ENCODE measurements at places on chromosomes 2 and 18. TPM values are rescaled to one million over a fixed set of nuclear protein-coding genes. Genes with fewer than 3 reads are reported as not detected.

DNA sequence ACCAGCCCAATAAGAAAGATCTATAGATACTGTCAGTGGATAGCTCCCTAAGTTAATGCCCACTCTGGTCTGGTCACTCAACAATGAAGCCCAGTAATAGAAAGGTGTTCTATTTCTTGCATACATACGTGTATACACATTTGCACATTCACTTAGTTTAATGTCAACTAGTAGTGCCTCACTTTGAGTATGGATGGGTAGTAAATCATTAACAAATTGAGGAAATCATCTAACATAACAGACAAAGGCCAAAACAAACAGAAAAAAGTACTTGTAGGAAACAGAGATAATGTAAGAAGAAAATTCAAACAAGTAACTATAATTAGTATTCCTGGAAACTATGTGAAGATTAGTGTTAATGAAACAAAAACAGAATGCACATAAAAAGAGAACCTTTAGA lies 13.3 kb upstream of the CCDC195 start:
- DNase-seq = no peak

Gene LBX2
- total RNA-seq = not detected

- DNase-seq = no peak
Observed at GRCh38 chr2:43041173-43041591, 185.2 kb downstream of the ZFP36L2 start.

- DNase-seq = no peak
Observed at GRCh38 chr18:39622431-39622830, 2056.8 kb upstream of the CELF4 start.

DNA sequence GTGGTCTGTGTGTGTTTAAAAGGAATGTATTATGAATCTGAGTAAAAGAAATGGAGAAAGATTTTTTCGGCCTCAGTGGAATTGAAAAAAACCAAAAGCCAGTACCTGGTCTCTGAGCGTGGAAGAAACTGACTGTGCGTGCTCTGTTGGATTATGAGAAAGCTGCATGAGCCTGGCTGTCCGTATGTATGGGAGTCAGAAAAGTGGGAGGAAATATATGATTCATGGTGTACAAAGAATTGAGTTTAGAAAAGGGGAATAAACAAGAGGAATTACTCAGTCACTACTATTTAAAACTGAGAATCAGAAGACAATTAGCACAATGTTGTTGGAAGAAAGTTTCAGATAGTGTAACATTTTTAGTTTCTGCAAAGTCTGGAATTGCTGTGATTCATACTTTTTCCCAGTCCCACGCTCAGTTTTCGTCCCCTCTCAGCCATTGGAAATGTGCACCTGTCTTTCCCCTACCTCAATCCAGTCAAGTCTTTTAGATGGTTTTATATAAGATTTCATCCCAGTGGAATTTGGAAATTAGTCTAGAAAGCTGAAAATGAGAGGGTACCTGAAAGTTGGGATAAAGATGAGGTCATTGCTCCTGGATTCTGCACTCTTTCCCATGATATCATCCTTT lies 66.4 kb upstream of the CHMP1B start:
- DNase-seq = no peak

DNA sequence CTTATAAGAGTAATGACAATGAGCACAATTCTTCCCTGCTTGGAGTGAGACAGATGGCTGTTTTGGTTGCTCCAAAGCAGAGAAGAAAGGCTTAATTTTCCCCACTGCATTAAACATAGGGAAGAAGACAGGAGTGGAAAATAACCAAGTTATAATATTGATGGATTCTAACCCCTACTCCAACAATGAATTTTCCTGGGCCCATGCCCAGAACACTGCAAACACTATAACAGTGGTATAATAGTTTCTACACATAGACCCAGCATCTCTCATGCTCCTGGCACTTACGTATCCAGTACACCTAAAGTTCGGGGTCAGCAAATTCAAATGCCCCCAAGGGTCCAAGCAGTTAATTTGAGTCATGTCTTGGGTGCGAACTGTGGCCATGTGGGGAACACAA lies 613.4 kb downstream of the PLCL1 start:
- no peak for DNase-seq

- no peak for DNase-seq
Observed at GRCh38 chr2:137980459-137980858, 16.2 kb downstream of the HNMT start.

GRCh38 chr2:78994789-78995188 lies 30.7 kb upstream of the REG3G start:
- no peak for DNase-seq

GRCh38 chr18:75408554-75409506 lies 18.7 kb downstream of the SMIM21 start:
- DNase-seq = peak; percentile 60

DNA sequence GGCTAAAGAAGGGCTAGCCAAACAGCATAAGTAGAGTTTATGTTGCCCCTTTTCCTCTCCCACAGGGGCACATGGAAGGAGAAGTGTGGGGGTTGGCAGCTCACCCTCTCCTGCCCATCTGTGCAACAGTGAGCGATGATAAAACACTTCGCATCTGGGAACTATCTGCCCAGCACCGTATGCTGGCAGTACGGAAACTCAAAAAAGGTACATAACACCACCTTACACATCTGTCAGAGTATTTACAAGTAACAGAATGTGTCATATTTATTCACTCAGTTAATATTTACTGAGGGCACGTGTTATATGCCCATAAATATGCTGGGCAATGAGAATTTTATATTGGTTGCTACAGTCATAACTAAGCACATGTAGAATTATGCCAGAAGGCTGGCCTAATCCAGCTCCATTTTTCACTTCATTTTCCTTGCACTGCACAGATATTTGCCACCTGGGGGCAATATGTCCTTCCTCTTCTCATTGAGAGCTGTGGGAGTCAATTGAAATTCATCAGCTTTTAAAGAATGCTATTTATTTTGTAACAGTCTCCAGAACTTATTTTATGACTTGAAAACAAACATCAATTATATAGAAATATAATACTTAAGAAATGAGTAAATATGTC lies 150.6 kb downstream of the RTN4 start:
- DNase-seq = no peak

DNA sequence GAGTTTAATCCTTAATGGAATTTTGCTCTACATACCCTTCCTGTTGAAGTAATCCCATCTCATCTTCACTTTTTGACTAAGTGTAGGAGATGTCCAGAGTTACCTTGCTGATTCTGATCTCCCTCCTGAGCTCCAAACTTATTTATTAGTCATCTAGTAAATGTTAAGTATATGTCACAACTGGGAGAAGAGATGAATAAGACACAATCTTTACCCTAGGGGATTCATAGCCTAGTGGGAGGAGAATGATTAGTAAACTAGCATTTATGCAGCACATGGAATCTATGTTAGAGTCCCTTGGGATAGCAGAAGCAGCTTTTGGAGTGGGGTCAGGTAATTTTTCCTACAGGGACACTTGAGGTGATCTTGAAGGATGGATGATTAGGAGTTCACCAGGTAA lies 20.7 kb downstream of the ACVR2A start:
- DNase-seq = no peak

GRCh38 chr2:128300151-128301020 lies 18.3 kb downstream of the HS6ST1 start:
- no peak for DNase-seq

Gene GPR35
- total RNA-seq = 2.5 TPM

- DNase-seq = no peak
Observed at GRCh38 chr2:39781697-39782096, 2.6 kb upstream of the THUMPD2 start.

- no peak for DNase-seq
Observed at GRCh38 chr2:48253301-48253700, 276.7 kb upstream of the STON1 start.

- DNase-seq = no peak
Observed at GRCh38 chr2:140880573-140880972, 1250.2 kb downstream of the LRP1B start.

Gene SLC19A3
- total RNA-seq = not detected

- no peak for DNase-seq
Observed at GRCh38 chr18:49648811-49649210, 87.0 kb downstream of the LIPG start.

DNA sequence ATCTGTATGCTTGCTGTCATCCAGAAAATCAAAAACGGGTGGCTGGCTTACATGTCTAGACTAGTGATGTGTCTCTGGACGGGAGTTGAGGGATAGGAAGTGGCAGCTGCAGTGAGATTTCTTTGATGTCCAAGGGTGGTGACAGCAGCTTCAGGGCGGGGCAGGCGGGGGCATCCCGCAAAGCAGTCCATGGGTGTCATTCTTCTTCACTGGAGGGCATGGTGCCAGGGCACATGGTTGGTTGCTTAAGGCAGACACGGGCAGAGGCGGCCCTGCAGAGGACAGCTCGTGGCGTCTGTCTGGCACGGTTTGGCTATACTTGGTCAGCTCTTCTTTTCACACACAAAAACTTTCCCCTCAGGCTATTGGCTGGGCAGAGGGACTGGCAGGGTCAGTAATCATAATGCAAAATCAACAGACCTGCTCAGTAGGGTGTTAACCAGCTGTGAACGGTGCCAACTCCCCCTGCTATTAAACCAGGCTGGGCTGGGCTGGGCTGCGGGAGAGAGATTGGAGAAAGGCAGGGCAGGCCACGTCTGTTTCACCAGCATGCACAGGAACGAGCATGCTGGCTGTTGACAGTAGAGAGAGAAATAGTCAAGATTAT lies 63.7 kb downstream of the COL4A3 start:
- no peak for DNase-seq

- no peak for DNase-seq
Observed at GRCh38 chr2:182055993-182056392, 70.3 kb downstream of the PPP1R1C start.

DNA sequence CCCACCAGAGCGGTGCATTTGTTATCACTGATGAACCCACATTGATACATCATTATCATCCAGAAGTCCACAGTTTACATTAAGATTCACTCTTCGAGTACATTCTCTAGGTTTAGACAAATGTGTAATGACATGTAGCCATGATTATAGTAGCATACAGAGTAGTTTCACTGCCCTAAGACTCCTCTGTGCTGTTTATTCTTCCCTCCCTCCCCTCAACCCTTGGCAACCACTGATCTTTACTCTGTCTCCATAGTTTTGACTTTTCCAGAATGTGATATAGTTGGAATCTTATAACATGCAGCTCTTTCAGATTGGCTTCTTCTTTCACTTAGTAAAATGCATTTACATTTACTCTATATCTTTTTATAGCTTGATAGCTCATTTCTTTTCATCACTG lies 31.2 kb upstream of the GREB1L start:
- no peak for DNase-seq

GRCh38 chr18:45334191-45334590 lies 281.1 kb upstream of the SLC14A2 start:
- DNase-seq = no peak

- DNase-seq = no peak
Observed at GRCh38 chr2:70668432-70668831, 99.6 kb downstream of the ADD2 start.

GRCh38 chr2:44548221-44549098 lies 186.7 kb downstream of the CAMKMT start:
- no peak for DNase-seq

DNA sequence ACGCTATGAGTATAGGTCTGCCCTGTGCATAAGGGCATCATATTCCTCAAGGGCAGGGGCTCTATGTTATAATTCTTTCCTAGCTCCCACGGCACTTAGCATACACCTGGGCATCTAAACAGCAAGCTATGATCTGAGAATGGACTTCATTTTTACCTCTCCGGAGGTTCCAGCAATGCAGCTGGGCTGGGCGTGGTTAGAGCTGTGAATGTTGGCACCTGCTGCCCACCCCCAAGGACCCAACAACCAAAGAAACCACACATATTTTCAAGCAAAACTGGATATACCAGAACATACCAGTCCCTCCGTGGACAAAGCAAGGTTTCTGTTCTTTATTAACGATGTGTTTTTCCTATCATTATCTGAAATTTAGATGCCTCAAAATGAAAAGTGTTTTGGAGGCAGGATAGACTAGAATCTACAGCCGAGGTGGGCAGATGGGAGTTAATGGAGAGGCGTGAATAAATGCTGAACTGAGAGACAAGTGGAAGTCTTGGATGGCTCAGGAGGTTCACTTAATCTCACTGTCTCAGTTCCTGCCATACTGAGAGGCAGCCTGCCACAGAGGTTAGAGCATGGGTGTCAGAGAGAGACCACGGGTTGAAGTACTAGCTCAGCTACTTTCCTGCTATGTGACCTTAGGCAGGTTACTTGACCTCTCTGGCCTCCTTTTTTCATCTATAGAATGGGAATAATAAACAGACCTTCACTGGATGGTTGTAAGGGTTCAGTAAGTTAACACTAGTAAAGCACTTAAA lies 186.6 kb upstream of the SMAD2 start:
- no peak for DNase-seq

Gene C2orf92
- total RNA-seq = 2.8 TPM

Gene MC2R
- not detected for total RNA-seq

GRCh38 chr2:127233710-127234109 lies 13.6 kb upstream of the CYP27C1 start:
- DNase-seq = no peak

GRCh38 chr18:60259052-60259681 lies 113.4 kb downstream of the MC4R start:
- DNase-seq = no peak

Gene RAB27B
- total RNA-seq = not detected

All from activated naive CD4-positive, alpha-beta T cell treated with anti-CD3 and anti-CD28 coated beads for 36 hours (primary cell).